ENCODE measurements at places on chromosomes 7 and 10.

DNA sequence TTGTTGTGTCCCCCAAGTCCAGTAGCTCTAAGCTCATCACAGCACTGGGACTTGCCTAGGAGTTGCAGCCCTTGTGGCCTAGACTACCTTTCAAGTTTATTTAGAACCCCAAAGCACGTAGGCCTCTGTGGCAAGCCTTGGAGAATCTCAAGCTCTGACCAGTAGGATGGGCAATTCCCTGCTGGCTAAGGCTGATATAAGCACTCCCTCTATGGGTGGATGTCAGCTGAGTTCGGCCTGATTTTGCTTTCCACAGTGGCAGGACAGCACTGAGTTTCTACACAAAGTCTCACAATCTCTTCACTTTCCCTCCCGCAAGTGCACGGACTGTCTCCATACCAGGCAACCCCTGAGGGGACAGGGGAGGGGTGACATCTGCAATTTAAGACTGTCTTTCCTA lies 886.4 kb upstream of the LRRN3 start:
- DNase-seq, result no peak

- DNase-seq, result no peak
These were observed 164.3 kb upstream of the AGK start for GRCh38 chr7:141386881-141387280.

DNA sequence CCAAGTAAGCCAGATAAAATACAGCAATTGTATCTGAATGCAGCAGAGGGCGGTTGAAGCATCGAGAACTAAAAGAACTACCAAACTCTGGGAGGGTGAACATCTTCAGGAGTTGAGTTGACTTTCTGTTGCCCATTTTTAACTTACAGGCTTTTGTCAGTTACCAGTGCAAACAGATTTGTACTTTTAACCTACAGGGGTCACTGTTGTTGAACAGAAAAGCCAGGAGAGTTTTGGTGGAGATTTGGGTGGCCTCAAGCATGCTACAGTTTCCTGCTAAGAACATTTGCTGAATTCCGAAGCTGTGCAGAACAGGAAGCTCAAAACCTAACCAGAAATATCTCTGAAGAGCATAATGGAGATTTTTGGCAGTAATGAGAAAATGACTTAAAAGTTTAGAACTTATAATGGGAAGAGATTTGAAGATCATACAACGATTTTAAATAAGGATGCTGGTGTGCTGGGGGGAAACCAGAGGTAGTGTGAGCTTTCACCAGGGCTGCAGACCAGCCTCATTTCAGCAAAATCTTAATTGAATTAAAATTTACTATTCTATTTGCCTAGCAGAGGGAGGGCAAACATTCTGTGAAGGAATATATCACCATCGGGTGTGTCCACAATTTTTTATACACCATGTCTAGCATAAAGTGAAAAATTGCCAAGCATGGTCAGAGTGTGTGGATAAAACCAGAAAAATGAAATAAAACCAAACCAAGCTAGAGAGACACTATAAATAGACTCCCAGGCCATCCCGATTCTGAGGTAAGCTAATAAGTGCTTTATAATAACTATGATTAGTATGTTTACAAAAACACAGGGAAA lies 208.6 kb upstream of the CCDC6 start:
- no peak for DNase-seq

GRCh38 chr10:33803248-33803647 lies 468.8 kb upstream of the NRP1 start:
- no peak for DNase-seq

- no peak for DNase-seq
These were observed 132.4 kb upstream of the PTN start for GRCh38 chr7:137475966-137476365.

DNA sequence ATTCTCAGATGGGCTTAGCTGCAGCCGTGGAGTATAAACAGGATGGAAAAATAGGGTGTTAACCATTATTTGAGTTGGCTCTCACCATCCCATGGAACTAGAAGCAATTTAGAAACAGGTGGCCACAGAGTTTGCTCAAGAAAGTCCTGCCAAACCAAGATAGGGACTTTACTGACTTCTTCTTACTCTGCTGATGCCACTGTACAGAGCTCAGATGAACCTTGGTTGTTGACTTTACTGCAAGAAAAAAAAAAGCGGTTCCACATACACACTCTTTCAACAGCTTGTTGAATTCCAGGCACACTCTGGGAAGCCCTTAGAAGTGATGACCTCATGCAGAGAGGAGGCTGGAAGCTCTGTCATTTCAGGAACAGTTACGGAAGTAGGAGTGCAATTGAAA lies 753.4 kb downstream of the NRG3 start:
- no peak for DNase-seq

GRCh38 chr7:16531707-16532106 lies 5.1 kb downstream of the LRRC72 start:
- DNase-seq, result no peak

DNA sequence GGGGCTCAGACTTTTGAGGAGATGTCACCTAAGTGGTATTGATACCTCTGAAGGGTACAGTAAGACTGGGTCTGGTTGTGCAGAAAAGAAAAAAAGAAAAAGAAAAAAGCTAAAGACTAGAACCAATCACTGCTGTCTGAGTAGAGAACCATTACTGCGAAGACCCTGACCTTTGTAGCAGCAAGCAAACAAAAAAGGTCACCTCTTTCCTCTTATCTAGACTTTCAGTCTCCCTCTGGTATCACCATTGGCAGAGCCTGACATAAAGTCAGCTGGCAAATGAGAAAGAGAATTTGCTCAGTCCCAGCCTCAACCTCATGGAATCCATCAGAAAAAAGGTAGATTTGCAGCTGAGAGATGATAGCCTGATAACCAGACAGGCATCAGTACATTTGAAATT lies 2.6 kb upstream of the DNTT start:
- DNase-seq, result no peak

GRCh38 chr10:113866551-113867394 lies 12.3 kb downstream of the NHLRC2 start:
- DNase-seq, result no peak

- no peak for DNase-seq
These were observed 56.0 kb downstream of the ANKRD7 start for GRCh38 chr7:118280319-118281012.

DNA sequence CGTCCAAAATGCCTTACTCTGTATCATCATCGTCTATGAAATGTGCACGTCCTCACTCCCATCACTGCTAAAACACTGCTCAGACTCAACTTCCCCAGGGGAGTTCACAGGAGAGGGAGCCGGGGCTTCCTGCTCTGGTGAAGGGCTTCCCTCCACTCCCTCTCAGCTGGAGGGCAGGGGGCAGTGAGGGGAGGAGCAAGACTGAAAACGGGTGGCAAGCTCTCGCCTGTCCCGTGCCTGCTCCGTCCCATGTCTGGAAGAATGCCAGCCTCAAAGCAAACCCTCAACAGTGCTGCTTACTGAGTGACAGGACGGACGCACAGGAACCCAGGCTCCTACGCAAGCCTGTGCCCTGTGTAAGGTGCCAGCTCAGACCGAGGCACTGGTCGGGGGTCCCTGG lies 25.1 kb downstream of the PRKAG2 start:
- no peak for DNase-seq

DNA sequence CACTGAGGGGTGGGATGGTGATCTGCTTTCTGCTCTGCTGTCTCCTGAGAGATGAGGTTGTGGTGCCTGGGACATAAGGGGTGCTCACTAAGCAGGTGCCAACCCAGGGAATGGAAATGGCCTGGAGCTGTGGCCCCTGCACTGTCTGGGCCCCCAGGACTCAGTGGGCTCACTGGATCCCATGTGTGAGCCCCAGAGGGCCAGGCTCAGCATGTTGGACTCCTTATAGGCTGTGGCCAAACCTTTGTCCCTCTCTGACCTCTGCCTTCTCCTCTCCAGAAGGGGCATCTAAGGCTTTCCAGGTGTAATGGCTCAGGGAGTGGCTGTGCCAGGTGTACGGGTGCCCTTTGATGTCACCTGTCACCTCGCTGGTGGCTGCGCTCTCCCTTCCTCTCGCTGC lies 56.4 kb downstream of the NEUROG3 start:
- DNase-seq, result no peak

- DNase-seq, result no peak
These were observed 58.8 kb upstream of the ABLIM1 start for GRCh38 chr10:114716811-114717404.

- DNase-seq, result no peak
These were observed 83.3 kb upstream of the PDZD8 start for GRCh38 chr10:117458571-117458970.

DNA sequence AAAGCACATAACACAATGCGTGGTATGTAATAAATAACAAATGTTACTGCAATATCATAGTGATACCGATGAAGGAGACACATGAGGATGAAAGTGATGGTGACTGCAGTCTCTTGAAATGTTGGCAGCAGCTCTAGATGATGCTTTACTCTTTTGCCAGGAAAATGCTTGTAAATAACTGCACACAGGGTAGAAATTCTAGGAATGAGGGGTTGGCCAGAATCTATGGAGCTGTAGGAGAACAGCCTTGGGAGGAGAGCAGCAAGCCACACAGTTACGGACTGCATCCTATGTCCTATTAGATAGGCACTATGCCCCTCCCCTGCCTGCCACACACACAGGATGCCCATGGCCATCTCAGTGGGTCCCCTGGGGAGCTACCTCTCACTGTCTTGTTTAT lies 97.6 kb upstream of the GSDME start:
- DNase-seq, result no peak

DNA sequence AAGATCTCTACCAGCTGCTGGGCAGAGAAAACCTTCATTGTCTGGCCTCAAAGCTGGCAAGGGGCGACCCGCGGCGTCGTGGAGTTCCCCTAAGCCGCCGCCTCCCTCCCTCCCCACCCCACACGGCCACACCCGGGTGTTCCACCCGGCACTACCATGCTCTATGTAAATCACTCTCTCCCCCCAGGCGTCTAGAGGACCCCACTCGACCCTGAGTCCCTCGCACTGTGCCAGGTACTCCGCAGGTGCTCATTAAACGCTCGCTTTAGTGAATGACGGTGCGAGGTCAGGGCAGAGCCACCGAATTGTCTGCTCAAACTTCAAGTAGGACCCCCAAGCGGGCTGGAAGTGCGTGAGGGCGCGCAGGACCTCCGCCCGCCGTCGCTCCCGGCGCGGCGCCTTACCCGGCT lies 628 bp downstream of the PARP12 start:
- no peak for DNase-seq

GRCh38 chr10:112919721-112920120 lies 30.3 kb upstream of the TCF7L2 start:
- peak; percentile 72 for DNase-seq

GRCh38 chr7:64183126-64183742 lies 23.8 kb upstream of the ZNF735 start:
- DNase-seq, result peak; percentile 13

DNA sequence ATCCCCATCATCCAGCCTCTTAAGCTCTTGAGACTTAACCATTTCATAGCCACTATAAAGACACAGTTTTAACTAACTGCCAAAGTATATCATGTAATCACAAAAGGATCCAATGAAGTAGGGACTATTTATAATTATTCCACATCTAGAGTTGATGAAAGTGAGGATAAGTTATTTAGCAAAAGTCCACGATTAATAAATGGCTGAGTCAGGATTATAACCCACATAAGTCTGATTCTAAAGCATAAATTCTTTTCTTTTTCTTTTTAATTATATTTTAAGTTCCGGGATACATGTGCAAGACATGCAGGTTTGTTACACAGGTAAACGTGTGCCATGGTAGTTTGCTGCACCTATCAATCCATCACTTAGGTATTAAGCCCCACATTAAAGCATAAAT lies 166.1 kb downstream of the PPP1R3A start:
- DNase-seq, result no peak

- DNase-seq, result no peak
These were observed 32.2 kb downstream of the SPOCK2 start for GRCh38 chr10:72056113-72056512.
